ENCODE measurements at places on chromosomes 12 and 14.

GRCh38 chr14:77148510-77149231, 7.1 kb upstream of the ZDHHC22 start:
- DNase-seq = no peak

- DNase-seq = no peak
These were observed 11.5 kb upstream of the KRT5 start for GRCh38 chr12:52531566-52532300.

GRCh38 chr14:52021957-52022600, 32.7 kb downstream of the RTRAF start:
- DNase-seq = no peak

DNA sequence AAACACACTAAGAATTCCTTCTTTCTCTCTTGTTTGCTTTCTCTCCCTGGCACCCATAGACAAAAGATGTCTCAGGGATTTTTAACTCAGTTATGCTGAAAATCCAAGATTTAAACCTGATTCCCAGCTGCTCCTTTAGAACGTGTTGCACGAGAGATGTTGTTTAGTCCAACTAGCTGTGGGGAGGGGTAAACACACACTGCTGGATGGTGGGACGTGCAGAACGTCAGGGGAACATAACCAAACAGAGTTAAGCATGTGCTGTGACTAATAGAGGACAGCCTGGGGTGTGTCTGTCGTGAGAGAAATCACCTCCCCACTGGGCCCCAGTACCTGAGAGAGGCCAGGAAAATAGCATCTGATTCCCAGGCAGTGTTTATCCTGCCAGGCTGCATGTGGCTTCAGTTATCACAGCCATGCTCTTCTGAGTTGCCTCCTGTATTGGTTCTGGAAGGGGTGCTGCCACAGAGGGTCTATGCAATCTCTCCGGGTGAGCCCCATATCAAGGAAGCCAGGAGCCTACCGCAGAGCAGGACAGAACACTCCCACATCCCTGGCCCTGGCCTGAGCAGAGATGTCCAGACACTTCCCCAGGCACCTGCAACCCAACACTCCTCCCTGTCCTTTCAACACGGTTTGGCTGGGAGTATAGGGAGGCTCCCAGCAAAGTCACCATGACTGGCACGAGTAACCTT, 112.7 kb upstream of the EGLN3 start:
- DNase-seq = no peak

GRCh38 chr12:87509237-87509820, 519.9 kb downstream of the C12orf50 start:
- no peak for DNase-seq

- no peak for DNase-seq
These were observed 117.8 kb upstream of the COCH start for GRCh38 chr14:30756594-30756993.

Measured in memory B cell (primary cell).